ENCODE measurements at places on chromosomes 12 and 14.

GRCh38 chr14:59570122-59570521 lies 6.5 kb downstream of the CCDC175 start:
- no peak for DNase-seq

DNA sequence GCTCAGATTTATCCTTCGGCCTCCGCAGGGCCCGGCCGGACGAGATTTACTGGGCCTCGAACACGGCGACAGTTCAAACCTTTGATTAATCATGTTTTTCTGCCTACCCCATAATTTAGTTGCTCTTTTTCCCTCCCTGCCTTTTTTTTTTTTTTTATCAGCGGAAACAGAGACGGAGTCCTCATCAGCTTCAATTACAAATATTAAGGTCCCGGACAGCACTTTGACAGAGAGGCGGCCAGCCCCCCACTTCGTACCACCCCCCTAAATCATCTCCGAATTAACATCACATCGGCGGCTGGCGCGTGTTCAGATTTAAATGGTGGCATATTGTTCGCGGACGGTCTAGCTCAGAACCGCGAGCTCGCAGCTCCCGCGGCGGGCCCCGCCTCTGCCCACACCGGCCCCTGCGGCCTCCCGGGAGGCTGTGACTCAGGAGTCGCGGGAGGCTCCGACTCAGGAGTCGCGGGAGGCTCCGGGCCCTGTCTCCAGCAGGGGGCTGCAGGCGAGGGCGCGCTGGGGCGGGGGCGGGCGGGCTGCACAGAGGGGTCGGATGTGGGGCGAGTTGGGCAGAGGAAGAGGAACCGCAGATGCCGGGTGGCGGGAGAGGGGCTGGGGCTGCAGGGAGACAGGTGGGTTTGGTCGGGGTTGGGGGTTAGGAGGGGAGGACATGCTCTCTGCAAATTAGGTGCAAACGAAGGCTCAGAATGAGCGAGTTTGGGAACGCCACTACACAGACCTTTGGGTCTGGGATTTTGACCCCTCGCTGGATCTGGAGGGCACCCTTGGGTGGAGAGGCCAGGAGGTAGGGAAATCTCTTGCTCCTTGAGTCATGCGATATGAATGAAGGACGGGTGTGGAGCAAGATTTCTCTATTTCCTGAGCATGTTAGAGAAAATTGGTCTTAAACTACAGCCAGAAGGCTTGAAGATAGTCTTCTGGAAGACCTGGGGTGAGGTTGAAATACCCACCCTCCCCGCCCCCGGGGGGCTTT lies 19.6 kb upstream of the ATP5MC2 start:
- DNase-seq: no peak

- no peak for DNase-seq
These were observed 91.7 kb upstream of the DIO3 start for GRCh38 chr14:101469382-101470247.

DNA sequence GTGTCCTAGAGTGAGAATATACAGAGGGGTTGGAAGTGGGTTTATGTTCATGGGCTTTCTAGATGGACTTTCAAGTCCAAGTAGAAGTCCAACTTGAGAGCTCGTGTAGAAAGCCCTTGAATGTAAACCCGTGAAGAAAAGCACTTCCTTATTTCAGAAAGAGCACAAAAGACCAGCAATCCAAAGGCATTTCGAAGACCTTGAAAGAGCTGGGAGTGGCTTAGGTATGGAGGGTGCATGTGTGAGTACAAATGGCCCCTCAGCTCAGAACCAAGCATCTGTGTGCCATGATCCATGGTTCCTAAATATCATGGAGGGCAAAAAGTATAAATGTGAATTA lies 160.7 kb downstream of the ETV6 start:
- DNase-seq: no peak

DNA sequence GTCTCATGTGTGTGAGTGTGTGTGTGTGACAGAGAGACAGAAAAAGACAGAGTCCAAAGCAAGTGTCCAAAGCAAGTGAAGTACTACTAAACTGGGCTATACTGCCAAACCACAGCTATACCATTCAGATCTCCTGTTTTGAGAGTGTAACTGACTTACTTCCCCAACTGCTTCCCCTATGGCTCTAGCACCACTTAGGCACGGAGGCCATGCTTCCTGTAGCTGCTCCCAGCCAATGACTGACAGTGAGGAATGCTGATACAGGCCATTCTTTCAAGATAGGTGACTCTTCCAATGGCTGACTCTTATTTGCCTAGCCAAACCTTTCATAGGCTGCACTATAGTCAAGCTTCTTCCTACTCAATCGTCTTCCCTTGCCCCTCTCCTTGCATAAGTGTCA lies 393.2 kb downstream of the BCAT1 start:
- no peak for DNase-seq

- DNase-seq: no peak
These were observed 312.6 kb downstream of the BCL11B start for GRCh38 chr14:98959410-98959809.

DNA sequence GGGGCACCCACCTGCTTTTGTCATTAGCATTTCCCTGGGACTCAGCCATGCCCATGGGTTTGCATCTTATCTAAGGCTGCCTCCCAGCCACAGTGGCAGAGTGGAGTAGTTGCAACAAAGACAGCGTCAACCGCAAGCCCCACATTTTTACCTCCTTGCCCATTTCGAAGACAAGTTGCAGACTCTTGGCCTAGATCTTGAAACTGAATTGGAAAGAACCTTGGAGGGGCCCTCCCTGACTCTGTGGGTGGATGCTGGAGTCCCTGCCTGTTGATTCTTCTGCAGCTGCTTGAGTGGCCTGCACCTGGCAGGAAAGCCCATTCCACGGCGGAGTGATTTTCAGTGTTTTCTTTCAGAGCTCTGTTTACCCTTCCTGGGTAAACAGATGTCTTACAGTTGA lies 309.0 kb downstream of the VRK1 start:
- DNase-seq: no peak

DNA sequence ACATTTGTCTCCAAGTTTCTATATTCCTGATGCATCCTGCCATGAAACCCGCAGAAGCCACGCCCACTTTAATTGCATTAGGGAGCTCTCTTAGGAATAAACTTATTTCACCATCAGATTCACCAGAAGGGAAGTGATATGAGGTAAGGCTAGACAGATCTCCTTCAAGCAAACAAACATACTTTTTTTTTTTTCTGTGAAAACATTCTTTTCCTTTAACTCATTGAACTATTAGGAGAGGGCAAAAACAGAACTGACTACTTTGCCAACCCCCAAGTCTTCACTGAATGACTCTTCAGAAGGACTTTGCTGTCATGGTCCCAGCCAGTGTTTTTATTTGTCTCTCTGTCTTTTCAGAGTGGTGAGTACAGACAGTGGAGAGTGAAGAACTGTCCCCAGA lies 48.4 kb downstream of the GTF2A1 start:
- no peak for DNase-seq

DNA sequence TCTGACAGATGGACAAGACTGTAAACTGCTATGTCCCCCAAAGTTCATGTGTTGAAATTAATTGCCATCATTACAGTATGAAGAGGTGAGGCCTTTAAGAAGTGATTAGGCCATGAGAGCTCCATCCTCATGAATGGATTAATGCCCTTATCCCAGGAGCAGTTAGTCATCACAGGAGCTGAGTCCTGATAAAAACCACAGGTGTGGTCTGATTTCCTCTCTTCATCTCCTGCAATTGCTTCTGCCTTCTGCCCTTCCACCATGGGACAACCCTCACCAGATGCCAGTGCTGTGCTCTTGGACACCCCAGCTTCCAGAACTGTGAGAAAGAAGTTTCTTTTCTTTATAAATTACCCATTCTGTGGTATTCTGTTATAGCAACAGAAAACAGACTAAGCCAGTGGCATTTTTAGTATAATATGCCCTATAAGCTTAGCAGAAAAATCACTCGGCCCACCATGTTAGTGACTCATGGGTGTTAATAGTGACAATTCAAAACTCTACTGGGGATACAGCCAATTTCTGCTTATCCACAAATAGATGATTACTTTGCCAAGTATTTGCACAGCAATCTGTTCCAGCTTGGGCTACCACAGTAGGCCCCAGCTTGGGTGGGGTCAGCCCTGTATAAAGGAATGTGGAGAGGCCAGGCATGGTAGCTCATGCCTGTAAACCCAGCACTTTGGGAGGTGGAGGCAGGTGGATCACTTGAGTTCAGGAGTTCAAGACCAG lies 129.0 kb upstream of the BCL2L14 start:
- DNase-seq: no peak

GRCh38 chr14:74308695-74309094 lies 6.0 kb upstream of the ABCD4 start:
- DNase-seq: no peak

GRCh38 chr14:49240383-49240782 lies 345.8 kb downstream of the RPS29 start:
- DNase-seq: no peak

- no peak for DNase-seq
These were observed 51.4 kb downstream of the GRIP1 start for GRCh38 chr12:66627270-66627987.

GRCh38 chr12:32444895-32445294 lies 45.5 kb downstream of the FGD4 start:
- no peak for DNase-seq

GRCh38 chr14:96088911-96089310 lies 49.7 kb downstream of the C14orf132 start:
- DNase-seq: no peak

- DNase-seq: no peak
These were observed 269.7 kb downstream of the KSR2 start for GRCh38 chr12:117699118-117699517.

DNA sequence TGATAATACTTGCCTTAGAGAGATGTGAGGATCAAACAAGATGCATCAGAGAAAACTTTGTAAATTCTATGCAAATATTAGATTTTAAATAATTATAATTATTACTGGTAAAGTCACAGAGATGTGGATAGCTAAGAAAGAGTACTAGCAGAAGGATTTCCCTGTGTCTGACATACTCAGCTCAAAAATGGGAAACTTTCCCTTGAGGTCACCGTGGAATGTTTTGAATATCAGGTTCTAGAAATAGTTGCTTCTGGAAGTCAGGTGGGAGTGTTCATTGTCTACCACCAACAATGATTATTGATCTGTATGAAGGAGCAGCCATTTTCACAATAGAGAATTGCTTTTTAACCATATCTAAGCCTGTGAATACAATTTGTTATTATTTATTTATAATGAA lies 71.7 kb downstream of the FLRT2 start:
- DNase-seq: no peak

DNA sequence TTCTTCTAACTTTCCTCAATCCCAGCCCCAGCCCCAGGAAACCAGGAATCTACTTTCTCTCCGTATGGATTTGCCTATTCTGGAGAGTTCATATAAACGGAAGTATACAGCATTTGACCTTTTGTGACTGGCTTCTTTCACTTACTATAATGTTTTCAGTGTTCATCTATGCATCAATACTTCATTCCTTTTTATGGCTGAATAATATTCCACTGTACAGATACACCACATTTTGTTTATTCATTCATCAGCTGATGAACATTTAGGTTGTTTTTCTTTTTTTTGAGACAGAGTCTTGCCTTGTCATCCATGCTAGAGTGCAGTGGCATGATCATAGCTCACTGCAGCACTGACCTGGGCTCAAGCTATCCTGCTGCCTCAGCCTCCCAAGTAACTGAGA lies 3.9 kb upstream of the PLEKHG3 start:
- DNase-seq: no peak

- DNase-seq: no peak
These were observed 96.0 kb downstream of the BCL2L14 start for GRCh38 chr12:12166751-12167150.

- DNase-seq: no peak
These were observed 15.0 kb upstream of the FBXO33 start for GRCh38 chr14:39447175-39447661.

DNA sequence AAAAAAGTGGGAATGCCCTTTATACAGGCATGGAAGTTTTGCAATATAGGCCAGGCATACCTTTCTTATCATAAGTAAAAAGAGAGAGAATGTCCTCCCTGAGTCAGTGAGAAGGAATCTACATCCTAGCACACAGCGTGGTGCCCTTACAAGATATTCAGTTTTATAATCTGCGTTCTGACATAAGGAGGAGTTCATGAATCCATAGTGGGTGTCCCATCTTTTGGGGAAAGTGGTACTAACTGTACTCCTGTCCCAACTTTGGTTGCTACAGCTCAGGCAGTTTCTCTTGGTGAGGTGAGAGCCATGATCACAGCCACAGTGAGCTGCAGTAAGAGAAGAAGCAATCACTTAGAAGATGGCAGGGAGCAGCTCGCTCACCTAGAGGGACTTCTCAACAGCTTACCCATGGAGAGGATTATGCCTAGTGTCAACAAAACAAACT lies 332.9 kb downstream of the BCAT1 start:
- no peak for DNase-seq

DNA sequence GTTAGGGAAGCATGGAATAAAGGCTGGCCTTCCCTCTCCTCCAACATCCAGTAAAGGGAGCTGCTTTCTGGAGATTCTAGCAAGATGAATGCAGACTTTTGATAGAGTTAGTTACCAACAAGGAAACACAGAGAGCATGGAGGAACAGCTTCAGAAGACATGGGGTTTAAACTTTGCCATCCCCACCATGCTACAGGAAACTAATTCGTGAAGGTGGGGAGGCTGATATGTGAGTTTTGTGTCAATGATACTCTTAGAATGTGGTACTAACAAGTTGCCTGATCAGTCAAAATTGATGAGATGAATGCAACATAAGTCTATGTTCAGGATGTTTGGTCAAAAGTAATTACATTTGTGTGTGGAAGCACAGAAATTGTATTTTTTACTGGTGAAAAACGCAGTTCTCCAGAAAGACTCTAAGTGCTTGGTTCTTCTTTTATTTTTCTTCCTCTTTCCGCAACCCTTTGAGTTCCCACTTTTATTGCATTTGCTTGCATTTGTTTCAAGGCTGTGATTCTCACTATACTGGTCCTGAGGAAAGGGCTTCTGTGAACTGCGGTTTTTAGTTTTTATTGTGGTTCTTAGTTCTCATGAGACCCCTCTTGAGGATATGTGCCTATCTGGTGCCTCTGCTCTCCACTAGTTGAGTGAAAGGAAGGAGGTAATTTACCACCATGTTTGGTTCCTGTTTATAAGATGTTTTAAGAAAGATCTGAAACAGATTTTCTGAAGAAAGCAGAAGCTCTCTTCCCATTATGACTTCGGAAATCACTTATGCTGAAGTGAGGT lies at the start of gene CLEC4A:
TSS of gene CLEC4A (plus strand) at position 494 of the 789 bp plus-strand sequence. CDS start at position 756, 262 bp downstream.
- no peak for DNase-seq

DNA sequence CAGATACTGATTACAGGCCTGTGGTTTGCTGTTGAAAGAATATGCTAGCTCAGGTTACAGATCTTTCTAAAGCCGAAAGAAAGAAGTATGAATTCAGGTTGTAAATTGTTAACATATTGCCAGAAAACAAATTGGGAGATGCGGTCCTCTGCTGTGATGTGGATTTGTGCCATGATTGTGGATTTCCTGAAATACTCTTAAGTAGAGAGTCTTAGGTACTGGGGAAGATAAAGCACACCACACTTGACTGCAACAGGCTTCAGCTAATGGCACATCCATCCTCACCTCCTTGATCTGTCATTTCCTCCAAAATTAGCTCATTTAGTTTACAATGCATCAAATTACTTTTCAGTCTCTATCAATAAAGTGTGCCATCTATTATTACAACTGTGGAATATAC lies 279.2 kb downstream of the SYT1 start:
- DNase-seq: no peak

GRCh38 chr14:22848351-22849164 lies 12.2 kb downstream of the MMP14 start:
- DNase-seq: no peak

Data from activated T-helper 1 cell treated with Interleukin-2 at 50 U/mL for 16 hours (primary cell).